CD8-positive, alpha-beta memory T cell (primary cell): ENCODE measurements at places on chromosomes 1 and 21.

DNA sequence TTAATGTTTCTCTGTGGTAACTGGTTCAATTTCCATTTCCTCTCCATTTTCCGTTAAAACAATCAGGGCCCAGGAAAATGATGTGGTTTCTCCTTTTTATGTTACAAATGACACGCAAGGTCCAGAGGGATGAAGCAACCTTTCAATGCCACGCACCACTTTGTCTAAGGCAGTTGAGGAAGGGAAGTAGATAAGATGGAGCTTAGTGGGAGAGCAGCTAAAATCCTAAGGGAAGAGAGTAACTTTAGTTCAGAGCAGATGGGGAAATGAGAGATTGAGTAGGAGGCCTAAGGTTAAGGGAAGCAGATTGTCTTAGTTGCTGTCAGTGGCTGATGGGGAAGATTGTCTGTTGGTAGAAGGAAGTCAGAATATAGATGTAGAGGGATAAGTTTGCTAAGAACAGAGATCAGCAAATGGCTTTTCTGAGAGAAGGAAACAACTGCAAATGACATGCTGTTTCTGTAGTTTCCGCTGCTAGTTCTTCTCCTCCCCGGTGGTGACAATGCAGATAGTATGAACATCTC, 660 bp downstream of the CD1C start:
- DNase-seq = no peak

DNA sequence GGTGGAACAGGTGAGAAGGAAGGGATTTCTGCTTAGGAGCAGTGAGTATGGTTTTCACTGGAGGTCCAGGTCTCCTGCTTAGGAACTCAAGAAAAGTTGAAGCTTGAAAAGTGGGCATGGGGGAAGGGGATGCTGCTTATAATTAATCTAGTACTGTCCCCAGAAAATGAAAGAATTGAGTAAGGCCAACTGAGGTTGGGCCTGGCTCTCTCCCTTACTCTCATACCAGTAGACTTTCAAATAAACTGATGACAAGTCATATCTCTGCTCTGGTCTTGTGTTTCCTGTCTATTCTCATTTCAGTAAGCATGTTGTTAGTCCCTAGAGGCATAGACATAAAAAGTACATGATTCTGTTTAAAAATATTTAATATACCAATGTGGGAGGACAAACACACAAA, 26.4 kb downstream of the CD48 start:
- no peak for DNase-seq

GRCh38 chr1:82907313-82907712, 1091.6 kb downstream of the TTLL7 start:
- no peak for DNase-seq

- no peak for DNase-seq
These were observed 44.2 kb upstream of the NEGR1 start for GRCh38 chr1:72326494-72326893.

- no peak for DNase-seq
These were observed 268.5 kb downstream of the GRIK3 start for GRCh38 chr1:36765785-36766300.

GRCh38 chr1:185956881-185957280, 222.7 kb downstream of the HMCN1 start:
- no peak for DNase-seq

GRCh38 chr21:19535356-19535755, 1131.8 kb upstream of the TMPRSS15 start:
- no peak for DNase-seq

GRCh38 chr1:9449976-9450696, 89.1 kb upstream of the SLC25A33 start:
- no peak for DNase-seq

DNA sequence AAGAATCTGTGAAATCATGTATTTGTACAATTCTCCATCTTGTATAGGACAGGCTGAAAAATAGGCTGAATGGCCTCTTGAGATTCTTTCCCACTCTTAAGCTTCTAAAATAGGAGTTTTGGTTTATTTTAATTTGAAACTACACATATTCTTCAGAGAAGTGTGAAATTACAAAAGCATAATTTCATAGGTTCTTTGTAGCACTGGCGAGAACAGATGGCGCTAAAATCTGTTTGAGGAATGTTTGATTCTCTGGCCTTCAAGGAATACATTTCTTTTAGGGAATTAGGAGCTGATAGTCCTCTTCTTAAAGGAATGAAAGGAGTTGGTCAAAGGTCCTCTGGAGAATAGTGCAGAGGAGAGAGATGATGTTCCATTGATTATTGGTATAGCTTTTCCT, 44.9 kb downstream of the CC2D1B start:
- no peak for DNase-seq

DNA sequence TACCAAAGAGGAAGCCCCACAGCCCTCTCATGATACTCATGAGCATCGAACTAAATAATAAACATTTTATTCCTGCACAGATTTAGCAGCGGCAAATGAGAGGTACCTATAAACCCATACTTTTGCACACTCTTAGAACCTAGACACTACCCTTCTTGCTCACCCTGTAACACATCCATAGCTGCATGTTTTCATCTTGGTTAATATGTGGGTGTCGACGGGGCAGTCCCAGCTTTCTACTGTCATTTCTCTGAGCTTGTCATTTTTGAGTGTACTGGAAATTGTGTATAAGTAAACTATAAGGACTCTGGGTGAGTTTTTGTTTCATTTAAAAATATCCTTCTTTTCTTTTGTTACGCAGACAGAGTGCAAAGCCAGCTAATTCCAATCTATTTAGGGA, 25.5 kb downstream of the OVGP1 start:
- no peak for DNase-seq

GRCh38 chr1:978069-978834, 3.6 kb downstream of the PERM1 start:
- DNase-seq = no peak

- no peak for DNase-seq
These were observed 53.5 kb downstream of the GLIS1 start for GRCh38 chr1:53685272-53686051.

DNA sequence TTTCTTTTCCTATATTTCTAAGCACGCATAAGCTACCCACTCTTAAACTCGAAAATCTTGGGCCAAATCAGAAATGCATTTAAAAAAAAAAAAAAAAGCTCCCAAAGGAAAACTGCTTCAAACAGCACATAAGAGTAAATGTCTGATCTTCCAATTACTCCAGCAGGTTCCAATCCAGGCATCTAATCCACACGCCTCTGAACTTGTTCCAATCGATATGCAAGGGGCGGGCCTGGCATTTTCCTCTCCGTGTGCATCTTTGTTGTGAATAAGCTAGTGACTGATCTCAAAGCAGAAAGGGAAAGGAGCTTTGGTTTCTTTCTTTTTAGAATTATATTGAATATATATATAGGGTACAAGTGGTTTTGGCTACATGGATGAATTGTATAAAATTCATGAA, 365.5 kb downstream of the PRDM2 start:
- DNase-seq = no peak

DNA sequence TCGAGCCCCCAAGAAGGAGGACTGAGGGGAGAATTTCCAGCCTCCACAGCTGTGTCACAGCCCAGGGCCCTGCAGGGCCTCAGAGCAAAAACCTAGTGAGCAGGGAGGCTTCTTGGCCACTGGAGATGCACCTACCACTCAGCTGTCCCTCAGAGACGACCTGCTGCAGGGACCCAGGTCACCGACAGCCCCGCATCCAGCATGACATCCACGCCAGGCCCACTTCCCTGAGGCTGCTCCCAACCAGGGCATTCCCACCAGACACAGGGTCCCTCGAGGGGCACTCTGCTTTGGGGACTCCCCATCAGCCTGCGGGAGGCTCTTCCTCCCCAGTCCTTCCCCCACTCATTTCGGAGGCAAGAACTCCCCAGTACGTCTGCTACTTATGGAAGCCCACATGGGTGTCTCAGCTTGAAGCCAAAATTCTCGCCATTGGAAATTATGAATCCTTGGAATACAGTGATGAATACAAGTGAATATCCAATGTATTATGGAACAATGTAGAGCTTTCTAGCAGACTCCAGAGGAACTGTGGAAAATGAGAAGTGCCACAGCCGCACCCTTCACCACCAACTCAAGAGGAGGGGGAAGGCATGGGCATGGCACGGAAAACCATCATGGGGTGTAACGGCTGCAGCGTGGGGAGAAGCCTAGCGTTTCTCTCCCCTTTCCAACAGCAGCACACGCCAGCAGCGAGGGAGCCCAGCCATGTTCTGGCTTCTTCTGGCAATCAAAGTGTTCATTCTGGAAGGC, 6.9 kb downstream of the TFF3 start:
- no peak for DNase-seq

- DNase-seq = no peak
These were observed 25.2 kb upstream of the TAL1 start for GRCh38 chr1:47257224-47257623.

DNA sequence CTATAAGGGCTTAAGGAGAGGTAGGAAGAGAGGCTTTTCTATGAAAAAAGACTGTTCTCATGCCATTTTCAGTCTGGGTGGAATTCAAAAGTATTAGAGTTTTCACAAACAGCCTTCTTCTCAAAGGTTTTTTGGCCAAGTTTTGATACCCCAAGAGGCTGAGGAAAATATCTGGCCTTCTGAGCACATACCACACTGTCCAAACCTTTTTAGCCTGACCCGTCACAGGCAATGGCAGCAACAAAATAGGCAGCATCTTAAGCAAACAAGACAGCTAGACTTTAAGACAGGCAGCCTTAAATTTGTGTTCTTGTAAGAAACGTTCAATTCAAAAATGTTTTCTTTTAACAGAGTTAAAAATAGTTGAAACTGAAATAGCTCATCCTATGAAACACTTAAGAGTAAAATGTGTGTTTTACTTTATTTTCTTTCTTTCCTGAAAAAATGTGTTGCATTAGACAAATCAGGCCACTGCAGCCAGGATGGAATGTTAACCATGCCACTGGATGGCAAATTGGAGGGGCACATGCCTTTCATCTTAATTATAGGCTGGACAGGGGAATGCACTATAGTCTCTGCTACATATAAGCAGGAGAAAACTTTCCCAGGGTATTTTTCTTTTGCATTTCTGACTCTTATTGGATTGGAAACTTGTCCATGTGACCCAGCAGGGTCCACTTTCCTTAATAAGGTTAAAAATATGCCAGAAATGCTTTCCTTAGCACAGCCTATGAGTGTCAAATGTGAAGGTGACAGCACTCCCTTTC, 315.0 kb downstream of the TGFB2 start:
- no peak for DNase-seq

DNA sequence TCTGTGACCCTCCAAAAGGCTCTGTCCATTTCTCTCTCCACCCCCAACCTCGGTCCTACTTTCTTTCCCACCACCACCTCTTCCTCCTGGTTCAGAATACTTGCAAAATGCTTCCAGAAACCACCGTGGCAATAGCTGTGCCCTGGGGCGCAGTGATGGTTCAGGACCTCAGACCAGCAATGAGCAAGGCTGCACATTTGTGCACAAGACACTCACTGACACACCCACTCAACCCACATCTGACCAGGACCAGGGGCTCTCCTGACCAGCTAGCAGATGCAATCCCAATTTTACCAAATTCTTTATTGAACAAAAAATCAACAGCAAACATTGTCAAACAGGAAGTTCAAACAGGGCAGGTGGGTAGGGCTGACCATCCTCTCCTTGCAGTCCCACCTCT, 25.7 kb downstream of the SPOCD1 start:
- DNase-seq = no peak

DNA sequence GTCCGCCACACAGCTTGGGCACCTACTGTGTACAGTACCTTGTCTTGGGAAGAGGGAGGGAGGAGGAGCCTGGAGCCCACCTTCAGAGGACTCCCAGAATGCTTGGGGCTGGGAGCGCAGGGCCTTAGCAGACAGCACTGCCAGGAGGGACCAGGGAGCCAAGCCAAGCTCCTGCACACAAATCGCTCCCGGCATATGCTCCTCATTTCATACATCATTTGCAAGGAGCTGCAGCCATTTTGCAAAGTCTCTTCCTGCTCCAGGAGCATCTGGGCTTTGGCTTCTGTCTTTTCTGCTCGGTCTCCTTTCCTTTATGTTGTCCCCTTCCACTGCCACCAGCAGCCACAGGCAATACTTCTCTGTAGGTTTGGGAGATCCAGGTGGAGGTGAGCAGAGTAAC, 175.2 kb upstream of the ZC3H12A start:
- DNase-seq = no peak

DNA sequence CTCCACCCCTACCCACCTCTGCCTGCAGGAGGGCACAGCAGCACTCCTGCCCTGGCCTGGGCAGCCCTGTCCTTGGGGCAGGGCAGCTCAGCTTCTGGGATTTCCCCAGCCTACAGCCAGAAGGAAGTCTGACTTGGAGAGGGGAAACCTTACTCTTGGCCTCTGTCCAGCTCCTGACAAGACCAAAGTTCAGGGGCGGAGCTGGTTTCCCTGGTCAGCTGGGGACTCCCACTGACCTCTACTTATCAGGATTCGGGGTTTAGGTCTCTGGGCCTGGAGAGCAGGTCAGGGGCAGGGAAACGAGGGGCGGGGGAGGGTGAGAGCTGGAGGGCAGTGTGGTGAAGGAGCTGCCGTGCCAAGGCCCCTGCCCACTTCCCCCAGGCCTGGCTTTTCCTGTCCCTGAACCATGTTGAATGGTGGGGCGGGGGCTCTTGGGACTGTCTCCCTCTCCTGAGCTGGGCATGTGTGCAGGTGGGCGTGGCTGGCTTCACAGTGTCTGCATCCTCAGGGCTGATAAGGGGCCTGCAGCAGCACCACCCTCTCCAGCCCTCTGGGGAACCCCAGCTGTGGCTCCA, 16.8 kb upstream of the ETV3 start:
- DNase-seq = no peak

- DNase-seq = no peak
These were observed 341.9 kb downstream of the PTBP2 start for GRCh38 chr1:97063532-97063931.

DNA sequence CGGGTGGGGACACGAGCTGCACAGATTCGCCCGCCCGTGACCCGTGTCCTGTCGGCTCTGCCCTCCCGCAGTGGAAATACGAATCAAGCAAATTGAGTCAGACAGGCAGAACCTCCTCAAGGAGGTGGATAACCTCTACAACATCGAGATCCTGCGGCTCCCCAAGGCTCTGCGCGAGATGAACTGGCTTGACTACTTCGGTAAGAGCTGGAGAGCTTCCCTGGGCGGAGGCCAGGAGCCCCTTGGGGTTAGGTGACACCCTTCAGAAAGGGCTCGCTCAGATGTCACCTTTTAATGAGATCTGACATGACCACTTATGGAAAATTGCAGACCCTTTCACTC, 489 bp downstream of the CDCA8 start:
- DNase-seq = no peak

- DNase-seq = no peak
These were observed 17.6 kb upstream of the ARF1 start for GRCh38 chr1:228064741-228065542.

DNA sequence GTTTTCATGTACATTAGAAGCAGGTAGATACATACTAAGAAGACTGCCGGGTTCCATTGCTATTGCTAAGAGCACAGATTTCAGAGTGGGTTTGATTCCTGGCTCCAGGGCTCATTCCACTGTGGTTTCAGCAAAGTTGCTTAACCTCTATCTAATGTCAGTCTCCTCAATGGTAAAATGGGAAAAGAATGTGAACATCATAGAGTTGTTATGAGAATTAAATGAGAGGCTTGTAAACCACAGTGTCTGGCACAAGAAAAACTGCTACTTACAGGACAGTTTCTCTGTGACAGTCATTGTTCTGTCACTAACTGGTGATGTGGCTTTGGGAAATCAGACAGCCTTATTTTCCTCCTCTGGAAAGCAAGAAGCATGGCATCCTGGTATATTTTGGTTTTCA, 10.7 kb upstream of the PLXNA2 start:
- DNase-seq = no peak

GRCh38 chr1:178749581-178750166, 24.6 kb downstream of the RALGPS2 start:
- DNase-seq = no peak
